ENCODE measurements at places on chromosomes 4 and X.

DNA sequence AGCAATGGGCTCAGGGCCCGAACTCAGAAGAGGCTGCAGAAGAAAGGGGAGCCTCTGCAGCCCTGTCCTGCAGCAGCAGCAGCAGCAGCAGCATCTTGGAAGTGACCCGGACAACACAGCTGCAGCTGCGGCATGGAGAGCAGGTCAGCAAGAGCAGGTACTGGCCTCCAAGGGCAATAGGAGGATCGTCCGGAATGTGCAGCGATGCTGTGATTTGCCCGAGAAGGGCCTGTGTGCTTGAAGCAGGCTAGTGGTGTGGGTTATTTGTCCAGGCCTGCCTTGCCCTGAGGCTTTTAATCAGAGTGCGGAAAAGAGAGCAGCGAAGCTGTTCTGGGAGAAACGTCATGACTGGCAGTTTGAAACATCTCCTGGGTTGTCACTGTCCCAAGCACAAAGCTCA is 126.0 kb downstream of the F11 start:
- DNase-seq, result no peak

DNA sequence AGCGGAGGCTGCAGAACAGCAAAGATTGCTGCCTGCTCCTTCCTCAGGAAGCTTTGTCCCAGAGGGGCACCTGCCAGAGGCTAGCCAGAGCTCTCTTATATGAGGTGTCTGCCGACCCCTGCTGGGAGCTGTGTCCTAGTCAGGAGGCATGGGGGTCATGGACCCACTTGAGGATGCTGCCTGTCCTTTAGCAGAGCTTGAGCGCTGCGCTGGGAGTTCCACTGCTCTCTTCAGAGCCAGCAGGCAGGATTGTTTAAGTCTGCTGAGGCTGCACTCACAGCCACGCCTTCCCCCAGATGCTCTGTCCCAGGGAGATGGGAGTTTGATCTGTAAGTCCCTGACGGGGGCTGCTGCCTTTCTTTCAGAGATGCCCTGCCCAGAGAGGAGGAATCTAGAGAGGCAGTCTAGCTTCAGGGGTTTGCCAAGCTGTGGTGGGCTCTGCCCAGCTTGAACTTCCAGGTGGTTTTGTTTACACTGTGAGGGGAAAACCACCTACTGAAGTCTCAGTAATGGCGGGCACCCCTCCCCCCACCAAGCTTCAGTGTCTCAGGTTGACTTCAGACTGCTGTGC is 10.9 kb downstream of the DCK start:
- peak; percentile 61 for DNase-seq

GRCh38 chr4:70114096-70114495 is 39.9 kb upstream of the PRR27 start:
- DNase-seq, result no peak

- DNase-seq, result no peak
Measured at GRCh38 chr4:6900181-6900812, 9.3 kb upstream of the TBC1D14 start.

DNA sequence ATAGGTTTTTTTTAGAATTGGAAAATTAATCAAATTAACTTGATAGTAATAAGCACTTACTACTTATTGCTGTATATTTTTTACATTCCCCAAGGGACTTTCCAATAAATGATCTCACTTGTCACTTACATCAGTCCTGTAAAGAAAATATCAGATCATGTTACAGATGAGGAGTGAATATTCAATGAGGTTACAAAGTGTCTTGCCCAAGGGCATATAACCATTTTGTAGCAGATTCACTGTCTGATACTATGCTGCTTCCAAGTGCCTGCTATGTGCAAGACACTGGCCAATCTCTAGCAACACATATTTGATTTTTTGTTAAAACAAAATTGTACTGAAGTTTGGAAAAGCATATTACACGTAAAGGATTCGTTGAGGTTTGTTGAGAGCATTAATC is 1287.7 kb downstream of the FAM133A start:
- no peak for DNase-seq

GRCh38 chr4:39635023-39635422 is 3.6 kb downstream of the SMIM14 start:
- no peak for DNase-seq
